ENCODE measurements at places on chromosomes 13 and 19.

DNA sequence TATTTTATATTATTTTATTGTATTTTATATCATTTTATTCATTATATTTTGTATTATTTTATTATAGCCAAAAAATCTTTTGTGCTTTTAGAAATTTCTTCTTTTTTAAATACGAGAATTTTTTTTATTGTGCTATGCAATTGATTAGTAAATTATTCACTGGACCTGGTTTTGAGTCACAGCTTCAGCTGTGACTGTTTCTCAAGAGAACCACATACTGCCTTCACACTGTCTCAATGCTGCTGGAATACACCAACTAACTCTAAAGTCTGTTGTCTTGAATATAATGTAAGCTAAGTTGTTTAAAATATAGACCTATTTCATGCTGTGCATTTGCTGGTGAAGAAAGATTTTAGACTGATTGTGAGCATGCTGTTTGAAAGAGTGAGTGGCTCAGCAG is 423.6 kb downstream of the NDFIP2 start:
- no peak for DNase-seq

- DNase-seq = peak; percentile 5
These were observed 138.1 kb upstream of the KL start for GRCh38 chr13:32878163-32878562.

- no peak for DNase-seq
These were observed 1.6 kb downstream of the GATAD2A start for GRCh38 chr19:19406878-19407632.

GRCh38 chr19:41531438-41532311 is 44.3 kb upstream of the CEACAM21 start:
- peak; percentile 10 for DNase-seq

- no peak for DNase-seq
These were observed 207.2 kb upstream of the PCDH17 start for GRCh38 chr13:57424379-57424778.

DNA sequence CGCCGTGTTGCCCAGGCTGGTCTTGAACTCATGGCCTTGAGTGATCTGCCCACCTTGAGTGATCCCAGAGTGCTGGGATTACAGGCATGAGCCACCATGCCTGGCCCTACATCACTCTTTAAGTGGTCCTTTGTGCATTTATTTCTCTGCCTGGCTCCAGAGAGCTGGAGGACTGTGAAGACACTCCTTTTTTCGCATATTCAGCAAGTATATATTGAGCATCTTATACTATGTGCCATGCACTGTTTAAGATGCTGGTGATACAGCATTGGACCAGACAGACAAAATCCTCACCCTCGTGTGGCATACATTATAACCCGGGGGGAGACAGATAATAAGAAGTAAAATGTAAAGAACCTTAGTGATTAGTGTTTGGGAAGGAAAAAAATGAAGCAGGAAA is 66.8 kb upstream of the NPAS1 start:
- DNase-seq = no peak

DNA sequence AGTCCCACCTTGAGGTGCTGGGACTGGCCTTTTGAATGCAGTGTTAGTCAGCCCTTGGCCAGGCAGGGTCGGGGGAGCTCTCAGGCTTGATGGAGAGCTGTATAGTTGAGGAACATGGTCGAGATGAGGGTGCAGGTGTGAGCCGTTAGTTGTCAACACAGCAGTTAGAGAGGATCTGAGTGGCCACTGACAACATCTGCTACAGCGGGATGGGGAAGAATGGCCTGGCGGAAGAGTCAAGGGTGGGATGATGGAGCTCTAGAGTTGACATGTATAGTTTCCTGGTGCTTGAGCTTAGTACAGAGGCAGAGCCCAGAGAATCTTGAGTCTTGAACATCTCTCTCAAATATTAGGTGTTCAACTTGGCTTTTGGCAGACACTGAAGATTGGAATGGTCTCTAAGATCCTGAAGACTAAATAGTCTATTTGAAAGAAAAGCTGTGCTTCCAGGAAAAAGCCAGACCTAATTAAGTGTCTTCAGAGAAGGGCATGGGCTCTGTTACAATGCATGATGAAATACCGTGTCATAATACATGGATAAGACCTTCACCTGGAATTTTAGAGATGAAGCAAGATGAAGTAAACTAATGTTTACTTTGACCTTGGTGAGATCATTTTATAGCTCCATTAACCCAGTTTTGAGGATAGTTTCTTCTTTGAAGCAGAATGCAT is 9.7 kb downstream of the PCCA start:
- no peak for DNase-seq

DNA sequence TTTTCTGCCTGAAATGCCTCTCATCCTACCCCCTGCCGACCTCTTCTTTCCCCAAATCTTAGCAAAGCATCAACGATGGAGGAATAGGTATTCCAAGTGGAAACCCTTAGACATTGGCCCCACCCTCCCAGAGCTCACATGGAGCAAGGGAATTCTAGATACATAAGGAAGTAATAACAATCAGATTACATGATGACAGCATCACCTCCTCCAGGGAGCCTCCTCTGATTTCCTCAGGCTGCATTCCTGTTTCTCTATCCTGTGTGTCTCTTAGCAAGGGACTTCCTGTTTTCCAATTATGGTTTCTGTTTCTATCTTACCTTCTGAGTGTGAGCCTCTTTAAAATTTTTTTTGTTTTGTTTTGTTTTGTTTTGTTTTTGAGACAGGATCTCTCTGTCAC is 246.6 kb downstream of the TSHZ3 start:
- DNase-seq = no peak

DNA sequence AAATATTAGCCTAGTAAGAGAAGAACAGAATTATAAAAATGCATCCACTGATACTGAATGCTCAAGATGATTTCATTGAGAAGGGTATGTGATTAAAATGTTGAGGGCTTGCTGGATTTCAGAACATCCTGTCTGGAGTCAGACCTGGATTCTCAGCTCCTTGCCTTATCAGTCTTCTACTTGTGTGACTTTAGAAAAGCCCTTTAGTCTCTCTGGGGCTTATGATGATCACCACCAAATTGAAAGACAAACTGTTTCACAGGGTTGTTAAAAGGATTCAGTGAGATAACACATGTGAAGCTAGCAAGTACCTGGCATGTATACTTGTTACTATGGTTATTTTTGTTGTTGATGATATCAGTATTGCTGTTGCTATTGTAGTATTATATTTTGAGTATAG is 118.4 kb downstream of the GPC6 start:
- DNase-seq = no peak

DNA sequence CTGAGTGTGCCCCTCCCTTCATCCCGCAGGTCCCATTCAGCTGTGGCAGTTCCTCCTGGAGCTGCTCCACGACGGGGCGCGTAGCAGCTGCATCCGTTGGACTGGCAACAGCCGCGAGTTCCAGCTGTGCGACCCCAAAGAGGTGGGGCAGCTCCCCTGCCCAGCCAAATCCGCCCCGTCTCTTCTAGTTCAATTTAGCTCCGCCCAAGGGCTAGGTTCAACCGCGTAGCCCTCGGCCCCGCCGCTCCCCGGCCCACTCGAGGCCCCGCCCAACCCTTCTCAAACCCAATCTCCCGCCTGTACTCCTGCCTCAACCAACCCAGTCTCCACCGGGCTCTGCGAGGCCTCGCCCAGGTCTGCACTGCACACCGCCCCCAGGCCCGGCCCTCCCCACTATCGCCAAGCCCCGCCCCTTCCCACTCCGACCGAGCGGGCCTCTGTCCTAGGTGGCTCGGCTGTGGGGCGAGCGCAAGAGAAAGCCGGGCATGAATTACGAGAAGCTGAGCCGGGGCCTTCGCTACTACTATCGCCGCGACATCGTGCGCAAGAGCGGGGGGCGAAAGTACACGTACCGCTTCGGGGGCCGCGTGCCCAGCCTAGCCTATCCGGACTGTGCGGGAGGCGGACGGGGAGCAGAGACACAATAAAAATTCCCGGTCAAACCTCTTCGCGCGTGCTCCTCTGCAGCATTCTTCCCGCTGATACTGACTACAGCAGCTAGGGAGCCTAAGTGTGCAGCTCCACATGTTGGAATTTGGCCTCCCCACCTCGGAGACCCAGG is 2.9 kb downstream of the ETV2 start:
- peak; percentile 83 for DNase-seq

GRCh38 chr19:45110851-45111266 is 17.9 kb downstream of the PPP1R37 start:
- DNase-seq = no peak

DNA sequence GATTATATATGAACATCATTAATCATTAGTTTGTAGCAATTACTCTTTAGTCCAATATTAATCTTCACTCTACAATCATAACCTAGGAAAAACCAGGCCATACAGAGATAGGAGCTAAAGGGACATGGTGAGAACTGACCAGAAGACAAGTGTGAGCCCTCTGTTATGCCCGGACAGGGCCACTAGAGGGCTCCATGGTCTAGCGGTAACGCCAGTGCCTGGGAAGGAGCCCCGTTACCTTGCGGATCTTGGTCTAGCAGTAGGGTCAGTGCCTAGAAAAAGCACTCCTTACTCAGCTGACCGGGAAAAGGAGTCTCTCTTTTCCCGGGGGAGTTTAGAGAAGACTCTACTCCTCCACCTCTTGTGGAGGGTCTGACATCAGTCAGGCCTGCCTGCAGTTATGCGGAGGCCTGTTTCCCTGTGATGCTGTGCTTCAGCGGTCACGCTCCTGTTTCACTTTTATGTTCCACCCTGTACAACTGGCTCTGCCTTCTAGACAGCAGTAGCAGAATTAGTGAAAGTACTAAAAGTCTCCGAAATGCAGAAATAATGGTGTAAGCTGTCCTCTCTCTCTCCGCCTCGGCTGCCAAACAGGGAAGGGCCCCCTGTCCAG is 13.8 kb downstream of the OR7D4 start:
- peak; percentile 18 for DNase-seq

GRCh38 chr13:93775507-93776108 is 549.0 kb downstream of the GPC6 start:
- DNase-seq = peak; percentile 52

- no peak for DNase-seq
These were observed 5.8 kb upstream of the JUNB start for GRCh38 chr19:12785431-12786031.

DNA sequence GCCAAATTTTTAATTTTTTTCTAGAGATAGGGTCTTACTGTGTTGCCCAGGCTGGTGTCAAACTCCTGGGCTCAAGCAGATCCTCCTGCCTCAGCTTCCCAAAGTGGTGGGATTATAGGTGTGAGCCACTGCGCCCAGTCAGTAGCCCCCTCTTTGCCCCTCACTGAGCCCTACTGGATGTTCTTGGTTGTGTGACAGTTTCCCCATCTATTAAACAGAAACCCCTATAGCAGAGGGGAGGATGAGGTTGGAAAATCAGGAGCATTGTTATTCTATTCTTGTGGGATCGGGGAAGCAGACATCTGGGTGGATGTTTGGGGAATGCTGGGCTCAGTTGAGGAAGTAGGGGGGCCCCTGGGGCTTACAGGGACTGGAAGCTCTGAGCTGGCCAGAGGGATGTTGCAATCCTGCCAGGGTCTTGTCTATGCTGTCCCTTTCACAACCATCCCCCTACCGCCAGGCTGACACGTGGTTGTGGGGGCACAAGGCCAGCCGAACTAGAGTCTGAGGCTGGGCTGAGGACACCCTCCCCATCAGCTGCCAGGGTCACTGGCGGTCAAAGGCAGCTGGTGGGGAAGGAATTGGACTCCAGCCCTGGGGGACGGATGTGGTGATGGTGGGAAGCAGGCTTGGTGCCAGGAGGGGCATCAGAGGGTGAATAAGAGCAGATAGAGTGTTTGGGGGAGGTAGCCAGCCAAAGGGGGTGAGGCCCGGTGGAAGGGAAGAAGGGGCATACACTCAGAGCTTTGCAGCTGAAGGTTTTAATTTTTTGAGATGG is 10.9 kb downstream of the APOC1 start:
- DNase-seq = no peak

Data from fibroblast of skin of left quadriceps (primary cell).